Stimulated activated naive B cell treated with anti-CD40 and anti-IgM and Interleukin-4, amounts not matched to agents 10 μg/mL and 1 μg/mL and 100 μg/mL, for 72 hours (primary cell): ENCODE measurements at places on chromosomes 5 and 9.

DNA sequence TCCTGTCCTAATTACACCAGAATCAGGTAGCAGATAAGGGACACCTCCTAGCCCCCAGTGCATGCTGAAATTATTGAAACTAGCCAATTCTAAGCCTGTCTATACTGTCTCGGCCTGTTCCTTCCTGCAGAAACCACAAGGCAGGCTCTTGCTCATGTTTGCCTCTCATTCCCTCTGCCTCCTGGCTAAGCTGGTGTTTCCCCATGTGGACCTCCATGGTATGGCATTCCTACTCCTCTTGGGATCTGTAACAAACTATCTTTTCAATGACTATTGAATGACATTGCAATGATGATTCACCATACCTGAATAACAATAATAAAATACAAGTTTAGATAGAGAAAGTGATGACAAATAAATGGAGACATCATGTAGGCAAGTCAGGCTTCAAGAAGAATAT, 35.6 kb upstream of the ADAMTS16 start:
- no peak for DNase-seq

- DNase-seq = no peak
Observed at GRCh38 chr5:81020478-81021167, 60.5 kb downstream of the RASGRF2 start.

DNA sequence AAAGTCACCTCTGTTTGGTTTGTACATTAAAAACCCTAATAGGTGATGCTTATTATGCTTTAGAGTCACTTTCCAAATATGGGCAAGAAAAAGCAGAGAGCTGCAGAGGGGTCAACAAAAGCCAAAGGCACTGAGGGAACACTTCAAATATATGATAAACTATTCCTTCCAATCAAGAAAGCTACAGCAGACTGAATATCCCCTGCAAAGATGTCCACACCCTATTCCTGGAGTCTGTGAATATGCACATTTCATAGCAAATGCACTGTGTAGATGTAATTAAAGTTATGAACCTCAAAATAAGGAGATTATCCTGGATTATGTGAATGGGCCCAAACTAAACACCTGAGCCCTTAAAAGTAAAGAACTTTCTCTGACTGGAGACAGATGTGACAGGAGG, 74.3 kb downstream of the ABCA1 start:
- DNase-seq = no peak

- no peak for DNase-seq
Observed at GRCh38 chr5:30894811-30895210, 298.7 kb upstream of the CDH6 start.

- no peak for DNase-seq
Observed at GRCh38 chr5:134077926-134078580, 36.4 kb upstream of the TCF7 start.

GRCh38 chr5:95080441-95080840, 204.5 kb downstream of the MCTP1 start:
- DNase-seq = no peak

DNA sequence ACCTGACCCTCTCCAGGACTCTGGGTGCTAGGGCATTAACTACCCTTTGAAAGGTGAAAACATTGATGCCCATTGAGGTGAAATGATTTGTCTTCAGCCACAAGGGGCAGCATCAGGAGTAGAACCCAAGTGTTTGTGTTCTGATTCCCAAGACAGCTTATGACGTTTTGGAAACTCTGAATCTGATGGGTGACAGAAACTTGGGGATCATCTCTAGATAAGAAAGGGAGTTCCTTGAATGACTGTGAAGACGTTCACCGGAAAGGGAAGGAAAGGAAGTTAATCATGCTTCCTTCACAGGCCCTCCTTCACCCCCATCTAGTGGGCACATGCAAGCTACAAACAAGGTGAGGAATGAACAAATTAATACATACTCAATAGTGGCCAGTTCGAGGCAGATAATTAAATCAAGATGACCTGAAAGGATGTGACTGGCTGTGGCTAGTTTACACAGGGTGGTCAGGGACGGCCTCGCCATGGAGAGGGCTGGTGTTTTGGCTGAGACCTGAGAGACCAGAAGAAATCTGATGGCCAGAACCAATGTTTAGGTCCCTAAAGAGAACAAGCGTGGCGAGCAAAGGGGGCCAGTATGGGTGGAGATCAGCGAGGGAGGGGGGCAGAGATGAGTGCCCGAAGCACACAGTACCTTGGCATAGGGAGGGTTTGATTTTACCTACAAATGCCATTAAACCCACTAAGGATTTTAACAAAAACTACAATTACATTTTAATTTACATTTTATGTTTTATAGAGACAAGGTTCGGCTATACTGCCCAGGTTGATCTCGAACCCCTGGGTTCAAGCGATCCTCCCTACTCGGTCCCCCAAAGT, 937 bp upstream of the SLC26A2 start:
- DNase-seq = peak; percentile 58

GRCh38 chr9:99023831-99024230, 80.1 kb downstream of the COL15A1 start:
- no peak for DNase-seq

DNA sequence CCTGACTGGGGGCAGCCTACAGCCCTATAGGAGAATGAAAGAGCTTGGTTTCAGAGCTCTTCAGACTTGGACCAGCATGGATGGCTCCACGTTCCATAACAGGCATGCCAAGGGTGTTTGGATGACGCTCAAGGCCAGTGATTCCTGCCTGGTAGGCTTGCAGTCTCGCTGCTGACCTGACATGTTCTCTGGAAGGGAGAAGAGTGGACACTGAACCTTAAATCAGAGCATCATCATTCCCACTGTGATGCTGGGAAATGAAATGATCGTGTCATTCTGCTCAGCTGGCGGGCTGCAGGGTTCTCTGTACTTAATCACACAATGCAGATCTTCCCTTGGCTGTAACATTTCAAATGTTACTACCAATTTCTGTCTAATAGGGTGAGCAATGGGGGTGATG, 57.0 kb downstream of the CFAP90 start:
- no peak for DNase-seq

- no peak for DNase-seq
Observed at GRCh38 chr5:90477621-90478215, 3.1 kb downstream of the POLR3G start.
